ENCODE measurements at places on chromosomes 7 and 10. TPM values are rescaled to one million over a fixed set of nuclear protein-coding genes. Genes with fewer than 3 reads are reported as not detected.
A peak's percentile ranks its signal among the peaks of the same experiment; 100 is the strongest.

- DNase-seq, result peak; percentile 80
Observed at GRCh38 chr10:22615819-22616499, 98.4 kb downstream of the PIP4K2A start.

Gene CPEB3
- 3.2 TPM for total RNA-seq

Gene CARD11
- total RNA-seq, result 62.8 TPM

- no peak for DNase-seq
Observed at GRCh38 chr7:64555046-64555445, 7.8 kb downstream of the ZNF680 start.

GRCh38 chr10:132356621-132357195 lies 24.7 kb downstream of the LRRC27 start:
- no peak for DNase-seq

DNA sequence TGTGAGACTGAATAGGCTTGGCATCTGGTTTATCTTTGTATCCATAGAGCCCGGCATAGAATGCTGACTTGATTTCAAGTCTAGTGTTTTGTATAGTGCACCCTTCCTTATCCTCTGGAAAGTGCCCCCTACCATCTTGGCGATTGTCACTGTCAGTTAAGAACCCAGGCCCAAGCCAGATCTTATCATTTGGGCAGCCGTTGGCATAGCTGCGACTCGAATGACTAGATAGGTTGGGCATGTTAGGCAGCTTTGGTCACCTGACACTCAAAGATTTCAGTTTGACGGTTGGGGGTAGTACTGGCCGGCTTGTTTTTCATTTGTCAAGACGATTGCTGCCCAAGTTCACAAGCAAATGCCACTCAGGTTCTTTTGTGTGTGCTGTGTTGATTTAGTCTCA lies 6.6 kb downstream of the NIPSNAP2 start:
- no peak for DNase-seq

GRCh38 chr10:60417901-60418300 lies 28.2 kb upstream of the ANK3 start:
- DNase-seq, result no peak

GRCh38 chr7:131489196-131489595 lies 67.2 kb downstream of the PODXL start:
- DNase-seq, result no peak

Gene FAM204A
- total RNA-seq, result 44.9 TPM

- no peak for DNase-seq
Observed at GRCh38 chr7:90078921-90079320, 75.3 kb upstream of the STEAP1 start.

Gene TFPI2
- total RNA-seq, result not detected

Gene STRIP2
- 4.3 TPM for total RNA-seq

Gene AS3MT
- not detected for total RNA-seq

GRCh38 chr10:63865210-63865609 lies 344.0 kb downstream of the REEP3 start:
- no peak for DNase-seq

- DNase-seq, result no peak
Observed at GRCh38 chr7:29619848-29620555, 56.4 kb downstream of the PRR15 start.

- no peak for DNase-seq
Observed at GRCh38 chr7:134747326-134747725, 32.1 kb upstream of the CALD1 start.

DNA sequence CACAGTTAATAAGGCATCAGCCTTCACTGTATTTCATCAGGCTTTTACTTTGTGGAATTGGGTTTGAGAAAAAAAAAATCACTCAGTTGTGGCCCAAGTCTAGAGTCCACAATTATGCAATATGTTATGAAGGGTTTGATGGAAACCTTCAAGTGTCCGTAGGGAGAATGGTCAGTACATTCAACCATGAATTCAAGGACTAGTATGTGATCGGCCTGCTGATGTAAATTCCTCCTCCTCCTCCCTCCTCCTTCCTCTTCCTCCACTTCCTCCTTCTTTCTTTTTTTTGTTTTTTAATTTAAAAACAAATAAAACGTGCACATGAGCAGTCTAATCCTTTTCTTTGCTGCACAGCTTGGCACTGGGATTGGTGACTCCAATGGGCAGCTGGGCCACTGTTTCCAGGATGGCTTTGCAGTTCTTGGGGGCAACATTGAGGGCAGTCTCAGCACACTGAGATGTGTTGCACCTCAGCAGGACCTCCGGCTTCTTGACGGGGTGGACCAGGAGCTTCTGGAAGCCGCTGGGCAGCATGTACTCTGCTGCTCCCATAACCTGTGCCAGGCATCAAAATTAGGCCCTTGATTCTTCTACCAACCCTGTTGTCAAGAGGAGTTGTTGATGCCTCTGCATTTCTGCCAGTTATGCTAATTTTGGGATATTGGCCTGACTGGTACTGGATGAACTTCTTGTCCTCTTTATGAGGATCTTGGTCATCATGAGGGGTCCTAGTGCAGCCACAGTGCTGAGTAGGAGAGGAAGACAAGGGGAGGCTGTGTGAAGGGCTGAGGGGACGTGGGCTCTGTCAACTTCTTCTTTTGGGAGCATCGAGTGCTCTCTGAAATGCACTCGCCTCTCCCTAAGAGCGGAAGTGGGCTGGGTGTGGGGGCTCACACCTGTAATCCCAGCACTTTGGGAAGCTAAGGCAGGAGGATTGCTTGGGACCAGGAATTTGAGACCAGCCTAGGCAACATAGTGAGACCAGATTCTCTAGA lies 9.3 kb upstream of the IL2RA start:
- peak; percentile 70 for DNase-seq

All from OCI-LY7 (cell line).